ENCODE measurements at places on chromosomes 6 and 20.

DNA sequence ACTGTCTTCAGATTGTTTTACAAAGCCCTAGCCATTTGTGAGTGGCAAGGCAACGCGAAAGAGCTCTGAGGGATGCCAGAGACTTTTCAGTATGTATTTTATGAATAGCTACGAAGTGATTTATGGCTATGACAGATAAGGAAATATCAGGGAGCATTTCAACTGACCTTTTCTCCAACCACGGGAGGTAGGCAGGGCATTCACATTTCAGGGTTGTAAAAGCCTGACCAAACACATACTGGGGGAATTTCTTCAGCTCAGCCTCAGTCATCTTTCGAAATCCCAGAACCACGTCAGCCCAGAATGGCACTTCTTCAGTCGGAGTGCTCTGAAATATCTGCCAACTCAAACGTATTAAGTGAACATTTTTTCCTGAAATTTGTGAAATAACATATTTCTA, 10.8 kb downstream of the DDO start:
- DNase-seq = no peak

- no peak for DNase-seq
These were observed 40.2 kb downstream of the GINS1 start for GRCh38 chr20:25447671-25448070.

- DNase-seq = no peak
These were observed 69.3 kb downstream of the ALDH8A1 start for GRCh38 chr6:134880487-134881190.

- DNase-seq = no peak
These were observed 103.9 kb downstream of the ASXL1 start for GRCh38 chr20:32461836-32462600.

- DNase-seq = no peak
These were observed 884.4 kb downstream of the PHF3 start for GRCh38 chr6:64520050-64520449.

- DNase-seq = no peak
These were observed 89.4 kb downstream of the SLC24A3 start for GRCh38 chr20:19301843-19302242.

GRCh38 chr6:56744528-56744927, 101.8 kb upstream of the DST start:
- DNase-seq = no peak

GRCh38 chr6:14726816-14727493, 518.9 kb upstream of the JARID2 start:
- DNase-seq = no peak

- DNase-seq = no peak
These were observed 177.7 kb downstream of the FARS2 start for GRCh38 chr6:5438922-5439584.

GRCh38 chr6:56364827-56365339, 117.5 kb upstream of the COL21A1 start:
- DNase-seq = peak; percentile 4

GRCh38 chr6:137122612-137123011, 50.8 kb downstream of the IL22RA2 start:
- no peak for DNase-seq

DNA sequence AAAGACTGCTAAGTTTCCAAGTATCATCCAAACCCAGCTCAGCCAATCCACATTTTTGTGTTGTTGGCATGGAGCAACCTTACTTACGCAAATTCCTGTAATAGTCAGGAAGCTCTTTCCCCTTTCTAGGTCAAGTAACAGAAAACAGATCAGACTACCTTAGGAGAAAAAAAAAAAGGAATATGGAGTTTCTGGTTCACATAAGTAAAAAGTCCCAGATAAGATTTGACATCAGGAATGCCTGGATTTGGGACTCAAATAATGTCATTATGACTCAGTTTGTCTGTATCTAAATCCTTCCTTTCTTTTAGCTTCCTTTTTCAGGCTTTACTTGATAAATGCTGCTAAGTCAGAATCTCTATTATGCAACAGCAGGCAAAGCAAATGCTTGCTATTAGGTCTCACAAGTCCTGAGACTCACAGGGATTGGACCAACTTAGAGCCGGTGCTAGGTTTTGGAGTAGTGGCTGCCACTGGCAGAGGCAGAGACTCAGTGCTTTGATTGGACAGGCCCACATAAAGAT, 44.5 kb downstream of the NCOA7 start:
- DNase-seq = no peak

DNA sequence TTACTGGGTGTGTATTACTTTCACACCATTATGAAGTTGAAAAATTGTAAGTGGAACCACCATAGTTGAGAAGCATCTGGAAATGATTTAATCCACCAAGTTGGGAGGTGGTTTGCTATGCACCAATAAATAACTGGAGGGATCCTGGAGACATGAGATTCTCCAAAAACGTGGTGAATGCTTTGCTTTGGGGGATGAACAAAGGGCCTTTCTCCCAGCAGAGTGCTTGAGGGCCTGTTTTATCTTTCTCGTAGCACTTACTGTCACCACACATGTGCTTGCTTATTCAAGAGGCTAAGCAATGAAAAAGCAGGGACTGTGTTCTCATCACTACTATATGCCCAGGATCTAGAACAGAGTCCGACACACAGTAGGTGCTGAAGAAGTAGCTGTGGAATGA, 371.1 kb downstream of the DHX35 start:
- DNase-seq = no peak

DNA sequence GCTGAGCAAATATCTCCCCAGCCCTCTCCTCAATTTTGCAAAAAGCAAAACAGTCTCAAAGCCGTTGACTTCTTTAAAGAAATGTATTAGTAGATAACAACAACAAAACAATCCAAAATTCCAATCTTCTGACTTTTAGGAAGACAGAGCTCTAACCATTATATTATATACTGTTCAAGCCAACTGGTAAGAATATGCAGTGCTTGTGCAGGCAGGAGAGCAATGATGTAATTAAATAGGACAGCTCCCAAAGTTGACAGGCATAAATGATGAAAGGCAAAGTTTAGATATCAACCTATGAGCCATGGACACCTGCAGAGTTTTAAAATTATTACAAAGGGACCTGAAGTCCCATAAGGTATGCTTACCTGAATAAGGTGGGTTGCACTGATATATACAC, 16.6 kb upstream of the CEP85L start:
- DNase-seq = no peak
